ENCODE measurements at places on chromosomes 16 and 17.

GRCh38 chr16:58415003-58415402 is 22.7 kb downstream of the GINS3 start:
- no peak for DNase-seq

- DNase-seq = no peak
Measured at GRCh38 chr17:80123791-80124190, 22.4 kb downstream of the GAA start.

DNA sequence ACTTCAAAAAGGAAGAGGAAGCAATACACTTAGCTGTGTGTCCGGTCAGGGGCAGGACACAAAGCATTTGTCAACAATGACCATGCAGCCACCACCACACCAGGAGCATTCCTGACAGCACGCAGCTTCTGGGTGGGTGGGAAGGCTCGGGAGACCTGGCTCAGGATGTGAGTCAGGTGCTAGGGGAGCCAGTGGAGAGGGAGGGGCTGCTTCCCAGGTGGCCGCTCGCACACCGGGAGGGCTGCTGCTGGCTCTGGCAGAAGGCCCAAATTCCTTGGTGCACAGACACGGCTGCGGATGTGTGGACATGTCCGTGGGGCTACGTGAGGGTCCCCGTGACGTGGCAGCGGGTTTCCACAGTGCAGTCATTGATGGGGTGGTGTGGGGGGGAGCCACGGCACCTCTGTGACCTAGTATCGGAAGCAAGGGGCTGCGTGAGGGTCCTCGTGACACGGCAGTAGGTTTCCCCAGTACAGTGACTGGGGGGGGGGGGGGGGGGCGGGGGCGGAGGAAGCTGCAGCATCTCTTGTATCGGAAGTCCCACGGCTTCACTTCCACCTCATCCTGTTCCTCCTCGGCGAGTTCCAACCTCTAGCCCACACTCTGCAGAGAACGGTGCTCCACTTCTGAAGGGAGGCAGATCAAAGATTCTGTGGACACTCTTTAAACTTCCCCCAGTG is 112.8 kb downstream of the ZNF778 start:
- no peak for DNase-seq

- no peak for DNase-seq
Measured at GRCh38 chr16:4574919-4575705, 19.0 kb downstream of the C16orf96 start.

GRCh38 chr16:66189951-66190350 is 176.5 kb upstream of the CDH5 start:
- DNase-seq = no peak

DNA sequence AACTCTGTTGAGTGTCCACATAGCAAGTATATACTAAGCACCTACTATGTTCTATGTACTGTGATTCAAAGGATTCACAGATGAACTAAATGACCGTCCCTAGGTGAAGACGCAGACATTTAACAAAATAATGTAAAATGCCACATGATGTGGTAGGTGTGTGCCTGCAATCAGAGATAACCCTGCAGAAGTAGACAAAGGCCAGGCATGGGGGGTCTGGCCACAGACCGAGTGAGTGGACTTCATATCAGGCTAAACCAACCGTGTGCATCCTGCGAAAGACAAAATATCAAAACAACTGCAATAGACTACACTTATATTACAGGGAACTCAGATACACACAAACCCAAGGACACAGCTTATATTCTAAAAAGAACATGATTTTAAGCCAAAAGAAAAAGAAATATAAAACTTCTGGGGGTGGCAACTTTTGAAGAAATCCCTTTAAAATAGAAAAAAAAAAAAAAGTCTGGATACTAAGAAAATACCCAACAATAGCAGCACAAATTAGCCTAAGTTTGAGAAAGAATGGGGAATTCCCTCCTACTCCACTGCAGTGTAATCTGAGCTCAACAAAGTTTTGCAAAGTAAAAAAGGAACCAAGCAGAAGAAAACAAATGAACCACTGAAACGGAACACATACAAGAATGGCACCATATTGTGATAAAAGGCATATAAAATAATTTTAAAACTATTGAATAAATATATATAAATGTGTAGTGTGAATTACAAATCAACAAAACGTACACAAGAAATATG is 12.3 kb downstream of the HSDL1 start:
- DNase-seq = no peak

- DNase-seq = no peak
Measured at GRCh38 chr16:68041783-68042182, 18.7 kb downstream of the DUS2 start.

GRCh38 chr17:55124730-55125360 is 139.9 kb upstream of the HLF start:
- no peak for DNase-seq

DNA sequence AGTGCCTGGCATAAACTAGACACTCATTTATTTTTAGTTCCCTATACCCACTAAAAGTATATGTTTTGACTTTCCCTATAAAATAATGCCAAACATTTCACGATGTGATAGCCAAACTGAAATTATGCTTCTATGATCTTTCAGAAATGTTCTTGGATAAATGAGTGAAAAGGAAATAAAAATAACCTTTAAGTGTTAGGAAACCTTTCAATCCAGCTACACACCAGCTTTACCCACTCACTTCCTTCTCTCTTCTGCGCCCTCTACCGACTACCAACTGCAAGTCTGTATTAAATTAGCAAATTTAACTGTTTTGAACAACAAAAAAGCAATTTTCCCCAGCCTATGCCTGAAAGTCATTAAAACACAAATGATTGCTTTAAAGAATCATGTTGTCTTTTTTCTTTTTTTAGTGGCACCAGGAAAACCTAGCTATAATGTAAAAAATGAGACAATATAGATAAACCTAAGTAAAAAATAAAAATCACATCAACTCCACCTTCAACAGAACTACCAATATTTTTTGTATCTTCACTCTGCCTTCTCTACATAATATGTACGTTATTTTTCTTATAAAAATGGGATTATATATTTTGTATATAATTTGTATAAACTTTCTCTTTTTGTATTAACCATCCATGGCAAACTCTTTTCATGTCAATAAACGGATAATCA is 13.2 kb upstream of the TMEM100 start:
- DNase-seq = no peak

GRCh38 chr16:68782198-68783174 is 45.4 kb downstream of the CDH1 start:
- DNase-seq = no peak

DNA sequence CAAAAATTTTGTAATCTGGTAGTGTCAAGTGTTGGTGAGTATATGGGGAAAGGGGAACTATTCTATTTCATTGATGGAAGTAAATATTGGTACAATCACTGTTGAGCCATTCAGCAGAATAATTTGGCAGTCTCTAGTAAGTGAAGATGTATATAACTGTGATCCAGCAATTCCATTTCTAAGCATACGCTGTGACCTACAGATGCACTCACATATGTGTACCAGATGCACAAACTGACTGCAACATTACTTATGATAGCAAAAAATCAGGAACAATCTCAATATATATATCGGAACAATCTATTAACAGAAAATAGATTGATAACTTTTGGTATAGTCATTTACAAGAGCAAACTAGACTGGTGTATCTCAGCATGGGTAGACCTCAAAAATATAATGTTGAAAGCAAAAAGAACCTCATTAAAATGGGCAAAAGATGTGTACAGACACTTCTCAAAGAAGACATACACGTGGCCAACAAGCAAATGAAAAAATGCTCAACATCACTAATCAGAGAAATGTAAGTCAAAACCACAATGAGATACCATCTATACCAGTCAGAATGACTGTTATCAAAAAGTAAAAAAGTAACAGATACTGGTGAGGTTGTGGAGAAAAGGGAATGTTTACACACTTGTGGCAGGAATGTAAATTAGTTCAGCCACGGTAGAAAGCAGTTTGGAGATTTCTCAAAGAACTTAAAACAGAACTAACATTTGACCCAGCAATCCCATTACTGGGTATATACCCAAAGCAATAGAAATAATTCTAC is 20.7 kb downstream of the ADAP2 start:
- no peak for DNase-seq

DNA sequence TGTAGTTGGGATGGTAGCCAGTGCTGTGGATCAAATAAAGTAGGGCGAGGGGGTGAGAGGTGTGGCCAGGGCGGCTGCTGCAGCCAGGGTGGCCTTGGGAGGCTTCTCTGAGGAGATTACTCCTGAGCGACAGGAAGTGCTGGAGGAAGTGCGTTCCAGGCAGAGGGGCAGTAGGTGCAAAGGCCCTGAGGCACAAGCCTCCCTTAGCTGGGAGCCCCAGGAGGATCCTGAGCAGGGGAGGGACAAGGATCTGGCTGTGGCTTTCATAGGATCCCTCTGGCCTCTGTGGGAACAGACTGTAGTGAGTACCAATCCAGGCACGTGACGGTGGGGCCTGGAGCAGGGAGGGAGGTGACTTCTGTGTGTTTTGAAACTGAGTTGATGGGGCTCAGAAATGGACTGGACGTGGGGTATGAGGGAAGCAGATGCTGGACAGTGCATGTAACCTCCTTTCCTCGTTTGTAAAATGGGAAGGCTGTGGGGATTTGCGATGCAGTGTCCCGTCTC is 2.8 kb downstream of the LLGL1 start:
- no peak for DNase-seq

DNA sequence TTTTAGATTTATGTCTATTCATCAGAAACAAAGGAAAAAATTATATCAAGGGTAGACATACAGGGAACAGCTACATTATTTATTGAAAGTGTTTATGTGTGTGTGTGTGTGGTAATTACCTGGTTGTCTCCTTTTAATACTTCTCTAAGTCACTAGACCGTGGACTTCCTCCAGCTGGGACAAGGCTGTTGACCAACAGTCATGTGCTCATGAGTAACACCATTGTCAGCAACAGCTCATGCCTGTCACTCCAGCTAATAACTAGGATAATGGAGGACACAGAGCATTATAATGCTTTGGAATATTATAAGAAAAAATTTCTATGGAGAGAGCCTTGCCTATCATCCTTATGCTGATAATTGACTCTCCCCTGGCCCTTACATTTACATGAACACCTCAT is 125.3 kb upstream of the SALL1 start:
- no peak for DNase-seq

DNA sequence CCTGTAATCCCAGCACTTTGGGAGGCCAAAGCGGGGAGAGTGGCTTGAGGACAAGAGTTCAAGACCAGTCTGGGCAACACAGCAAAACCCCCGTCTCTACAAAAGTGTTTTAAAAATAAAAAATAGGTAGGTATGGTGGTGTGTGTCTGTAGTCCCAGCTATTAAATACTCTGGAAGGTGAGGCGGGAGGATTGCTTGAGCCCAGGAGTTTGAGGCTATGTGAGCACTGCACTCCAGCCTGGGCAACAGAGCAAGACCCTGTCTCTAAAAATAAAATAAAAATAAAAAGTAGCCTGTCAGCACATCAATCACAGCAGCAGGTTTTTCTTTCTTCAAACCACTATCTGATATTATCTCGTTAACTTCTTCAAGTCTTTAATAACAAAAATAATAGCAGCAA is 1.6 kb downstream of the USP31 start:
- no peak for DNase-seq

DNA sequence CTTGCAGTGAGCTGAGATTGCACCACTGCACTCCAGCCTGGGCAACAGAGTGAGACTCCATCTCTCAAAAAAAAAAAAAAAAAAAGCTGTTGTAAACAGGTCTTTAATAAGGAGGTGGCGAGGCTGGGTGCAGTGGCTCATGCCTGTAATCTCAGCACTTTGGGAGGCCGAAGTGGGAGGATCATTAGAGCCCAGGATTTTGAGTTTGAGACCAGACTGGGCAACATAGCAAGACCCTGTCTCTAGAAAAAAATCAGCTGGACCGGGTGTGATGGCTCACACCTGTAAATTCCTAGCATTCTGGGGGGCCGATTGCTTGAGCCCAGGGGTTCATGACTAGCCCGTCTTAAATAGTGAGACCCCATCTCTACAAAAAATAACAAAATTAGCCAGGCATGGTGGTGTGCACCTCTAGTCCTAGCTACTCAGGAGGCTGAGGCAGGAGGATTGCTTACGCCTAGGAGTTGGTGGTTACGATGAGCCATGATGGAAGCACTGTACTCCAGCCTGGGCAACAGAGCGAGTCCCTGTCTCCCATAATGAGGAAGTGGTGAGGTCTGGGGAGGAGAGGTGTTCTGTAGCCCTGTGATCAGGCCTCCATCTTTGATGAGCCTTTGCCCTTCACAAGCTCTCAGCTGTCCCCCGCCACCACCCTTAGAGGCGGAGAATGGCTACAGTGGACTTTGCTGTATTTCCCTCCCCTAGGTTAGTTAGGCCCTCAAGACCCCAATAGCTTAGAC is 36.2 kb downstream of the ZNF778 start:
- no peak for DNase-seq

GRCh38 chr17:75876190-75876937 is 2.0 kb downstream of the TRIM47 start:
- peak; percentile 53 for DNase-seq

DNA sequence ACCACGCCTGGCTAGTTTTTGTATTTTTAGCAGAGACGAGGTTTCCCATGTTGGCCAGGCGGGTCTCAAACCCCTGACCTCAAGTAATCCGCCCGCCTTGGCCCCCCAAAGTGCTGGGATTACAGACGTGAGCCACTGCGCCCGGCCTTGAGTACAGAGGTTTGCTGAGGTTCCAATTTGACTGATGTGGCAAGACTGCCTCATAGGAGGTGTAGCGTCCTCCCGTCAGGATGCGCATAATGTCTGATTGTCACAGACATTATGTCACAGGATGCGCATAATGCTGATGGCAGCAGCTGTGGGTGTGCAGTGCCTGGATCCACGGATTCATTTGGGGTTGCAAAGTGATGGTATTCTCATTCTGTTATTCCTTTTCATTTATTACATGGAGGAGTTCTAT is 45.2 kb downstream of the HAPSTR1 start:
- no peak for DNase-seq

DNA sequence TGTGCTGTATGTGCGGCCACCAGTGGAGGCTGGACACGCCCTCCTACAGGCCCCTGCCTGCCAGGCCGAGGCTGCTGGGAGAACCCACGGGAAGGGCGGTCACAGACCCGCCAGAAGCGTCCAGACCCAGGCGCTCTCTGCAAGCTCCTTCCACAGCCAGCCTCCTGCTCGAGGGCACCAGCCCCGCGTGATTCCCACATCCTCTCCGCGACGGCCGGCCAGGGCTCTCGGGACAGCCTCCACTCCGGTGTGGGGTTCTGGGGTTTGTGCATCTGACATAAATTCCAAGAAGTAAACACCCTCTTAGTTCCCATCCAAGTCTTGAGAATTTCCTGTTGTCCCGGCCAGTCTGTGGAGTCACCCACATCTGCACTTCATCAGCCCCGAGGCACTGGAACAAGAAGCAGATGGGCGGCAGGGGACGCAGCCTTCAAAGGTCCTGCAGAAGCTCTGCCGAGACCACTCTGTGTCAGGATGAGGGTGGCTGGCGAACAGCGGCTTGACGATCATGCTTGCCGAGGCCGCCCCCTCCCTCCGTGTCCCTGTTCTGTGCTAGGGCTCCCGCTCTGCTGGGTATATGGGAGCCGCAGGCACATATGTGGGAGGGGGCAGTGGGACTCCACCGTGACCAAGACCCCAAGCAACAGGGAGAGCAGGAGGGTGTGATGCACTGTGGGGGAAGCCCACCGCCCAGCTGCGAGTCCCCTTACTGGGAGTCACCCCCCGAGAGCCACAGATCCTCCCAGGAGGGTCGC is 2.4 kb upstream of the TMEM204 start:
- no peak for DNase-seq

GRCh38 chr17:14513835-14514234 is 213.0 kb downstream of the HS3ST3B1 start:
- no peak for DNase-seq

GRCh38 chr17:44591206-44591605 is 33.9 kb downstream of the FZD2 start:
- no peak for DNase-seq

- DNase-seq = no peak
Measured at GRCh38 chr17:27520491-27521185, 64.4 kb downstream of the KSR1 start.
